ENCODE measurements at places on chromosomes 6 and 20.
A peak's percentile ranks its signal among the peaks of the same experiment; 100 is the strongest.

DNA sequence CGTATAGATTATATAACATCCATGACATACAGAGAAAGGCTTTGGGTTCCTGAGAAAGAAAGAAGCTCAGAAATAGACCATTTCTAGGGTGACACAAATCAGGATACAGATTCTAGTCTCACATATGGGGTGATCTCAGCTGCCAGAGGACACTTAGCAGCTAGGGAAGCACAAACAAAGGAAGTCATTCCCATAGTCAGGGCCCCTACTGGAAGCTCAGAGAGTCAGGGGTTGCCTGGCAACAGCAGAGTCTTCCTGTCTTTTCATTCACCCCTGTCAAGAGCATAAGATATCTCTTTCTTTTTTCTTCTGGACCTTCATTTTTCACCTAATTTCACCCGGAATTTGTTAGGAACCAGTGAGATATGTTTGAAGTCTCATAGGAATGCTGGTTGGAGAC lies 81.9 kb upstream of the IYD start:
- DNase-seq = no peak

- no peak for DNase-seq
Observed at GRCh38 chr20:63923651-63924050, 28.7 kb downstream of the DNAJC5 start.

DNA sequence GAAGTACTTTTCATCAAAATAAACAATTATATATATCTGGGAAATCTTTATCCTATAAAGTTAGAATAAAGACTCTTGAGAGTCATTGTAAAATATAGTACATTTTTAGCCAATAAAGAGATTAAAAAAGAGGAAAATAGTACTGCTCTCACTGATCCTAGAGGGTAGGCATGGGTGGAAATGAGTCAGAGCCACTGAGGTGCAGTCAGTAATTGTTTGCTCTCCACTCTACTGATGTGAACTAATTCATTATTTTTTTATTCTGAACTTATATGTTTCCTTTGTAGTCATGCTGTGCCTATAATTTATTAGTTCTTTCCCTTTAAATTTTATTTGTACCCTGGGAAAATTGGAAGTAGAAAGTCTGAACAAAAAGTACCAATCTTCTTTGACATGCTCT lies 1359.4 kb upstream of the GJE1 start:
- DNase-seq = no peak

DNA sequence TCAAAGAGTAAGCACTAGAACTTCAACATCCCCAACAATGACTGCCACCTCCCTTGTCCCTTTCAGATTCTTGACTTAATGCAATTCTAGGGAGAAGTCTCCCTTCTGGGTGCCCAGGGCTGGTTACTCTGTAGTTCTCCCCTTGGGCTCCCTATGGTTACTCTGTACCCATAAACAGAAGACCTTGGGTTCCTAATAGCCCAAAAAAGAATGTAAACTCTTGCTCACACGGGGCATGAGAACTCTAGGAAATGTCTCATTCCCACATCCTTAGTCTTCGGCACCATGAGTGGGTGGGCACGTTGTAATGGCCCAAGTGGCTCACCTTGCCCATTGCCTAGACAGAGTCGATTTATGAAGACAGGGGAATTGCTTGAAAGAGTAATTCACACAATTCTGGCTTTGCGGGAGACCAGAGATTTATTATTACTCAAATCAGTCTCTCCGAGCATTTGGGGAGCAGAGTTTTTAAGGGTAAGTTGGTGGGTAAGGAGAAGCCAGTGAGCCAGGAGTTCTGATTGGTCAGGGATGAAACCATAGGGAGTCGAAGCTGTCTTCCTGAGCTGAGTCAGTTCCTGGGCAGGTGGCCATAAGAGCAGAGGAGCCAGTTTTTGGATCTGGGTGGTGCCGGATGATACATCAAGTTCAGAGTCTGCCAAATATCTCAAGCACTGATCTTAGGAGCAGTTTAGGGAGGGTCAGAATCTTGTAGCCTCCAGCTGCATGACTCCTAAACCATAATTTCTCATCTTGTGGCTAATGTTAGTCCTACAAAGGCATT lies 61.2 kb upstream of the SIRPG start:
- DNase-seq = no peak

DNA sequence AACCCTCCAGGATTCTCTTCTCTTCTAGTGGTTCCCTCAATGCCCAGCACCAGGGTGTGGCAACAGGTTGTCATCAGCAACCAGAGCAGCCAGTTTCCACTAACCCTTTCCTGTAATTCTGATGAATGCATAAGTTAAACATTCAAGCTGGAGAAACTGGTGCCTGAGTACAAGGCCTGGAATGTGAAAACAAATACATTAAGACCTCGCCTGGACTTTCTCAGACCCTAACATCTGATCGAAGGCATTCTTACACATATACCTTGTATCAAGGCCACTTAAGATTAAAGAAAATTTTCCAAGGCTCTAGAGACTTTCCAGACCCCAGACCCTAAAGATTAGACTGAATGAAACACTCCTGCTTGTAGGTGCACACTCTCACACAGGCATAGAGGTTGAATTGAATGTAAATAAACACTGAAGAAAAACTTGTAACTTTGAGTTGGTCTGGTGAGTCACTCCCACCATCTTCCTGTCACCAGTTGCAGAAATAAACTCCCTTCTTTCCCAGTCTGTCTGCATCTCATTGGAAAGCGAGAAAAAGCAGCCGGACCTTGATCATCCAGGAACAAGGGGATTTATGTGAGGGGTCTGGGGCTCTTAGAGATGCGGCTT lies 9.0 kb downstream of the LRP11 start:
- DNase-seq = no peak

GRCh38 chr6:35586542-35586941 lies 73.8 kb upstream of the TULP1 start:
- DNase-seq = no peak

DNA sequence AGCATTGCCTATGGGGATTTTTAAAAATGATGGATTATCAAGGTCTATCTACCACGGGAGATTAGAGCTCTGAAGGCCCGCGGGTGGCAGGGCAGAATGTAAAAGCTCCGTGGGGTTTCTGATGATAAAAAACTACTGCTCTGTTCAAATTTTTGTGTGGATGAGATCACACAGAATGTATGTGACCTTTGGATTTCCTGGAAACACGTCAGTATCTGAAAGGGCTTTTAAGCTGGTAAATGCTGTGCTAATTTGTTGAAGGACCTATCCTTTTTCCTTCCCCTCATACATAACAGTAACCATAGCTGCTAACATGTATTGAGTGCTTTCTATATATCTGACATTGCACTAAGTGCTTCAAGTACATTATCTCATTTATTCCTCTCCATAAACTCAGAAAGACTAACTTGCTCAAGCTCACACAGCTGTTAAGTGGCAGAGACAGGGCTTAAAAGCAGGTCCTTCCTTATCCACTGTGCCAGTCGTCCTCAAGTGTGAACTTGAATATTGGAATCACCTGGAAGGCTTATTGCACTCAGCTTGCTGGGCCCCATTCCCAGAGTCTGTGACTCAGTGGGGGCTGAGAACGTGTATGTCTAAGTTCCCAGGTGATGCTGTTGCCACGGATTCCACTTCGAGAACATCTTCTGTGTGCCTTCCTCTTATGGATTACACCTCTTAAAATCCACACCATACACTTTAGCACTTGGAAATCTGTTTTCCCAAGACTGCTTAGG lies 1.9 kb upstream of the TMEM242 start:
- no peak for DNase-seq

- DNase-seq = no peak
Observed at GRCh38 chr6:83518816-83519480, 6.6 kb downstream of the PRSS35 start.

DNA sequence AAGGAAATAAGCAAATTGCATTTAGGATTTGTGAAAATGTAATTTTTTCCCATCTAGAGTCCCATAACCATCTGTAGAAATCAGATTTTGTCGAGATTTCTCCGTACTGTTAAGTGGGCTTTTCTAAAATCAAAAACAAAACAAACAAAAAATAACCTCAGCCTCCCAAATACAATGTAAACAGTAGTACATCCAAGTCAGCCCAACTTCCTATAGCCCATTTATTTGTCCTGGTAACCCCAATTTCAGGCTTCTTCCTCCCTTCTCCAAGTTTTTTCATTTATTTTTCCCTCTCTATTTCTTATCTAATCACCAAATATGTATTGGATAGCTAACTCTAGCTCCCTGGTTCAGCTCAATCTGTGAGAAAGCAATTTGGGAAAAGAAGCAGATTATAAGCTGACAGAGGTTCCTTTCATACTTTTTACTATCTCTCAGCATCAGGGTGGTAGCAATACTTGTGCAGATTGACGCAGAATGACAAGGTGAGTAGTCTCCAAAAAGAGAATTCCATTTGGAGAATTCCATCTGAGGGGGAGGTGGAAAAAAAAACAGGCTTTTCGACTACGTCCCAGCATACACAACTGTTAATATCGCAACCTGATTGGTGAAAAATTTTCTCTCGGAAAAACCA lies 132.6 kb upstream of the BTN3A2 start:
- no peak for DNase-seq

DNA sequence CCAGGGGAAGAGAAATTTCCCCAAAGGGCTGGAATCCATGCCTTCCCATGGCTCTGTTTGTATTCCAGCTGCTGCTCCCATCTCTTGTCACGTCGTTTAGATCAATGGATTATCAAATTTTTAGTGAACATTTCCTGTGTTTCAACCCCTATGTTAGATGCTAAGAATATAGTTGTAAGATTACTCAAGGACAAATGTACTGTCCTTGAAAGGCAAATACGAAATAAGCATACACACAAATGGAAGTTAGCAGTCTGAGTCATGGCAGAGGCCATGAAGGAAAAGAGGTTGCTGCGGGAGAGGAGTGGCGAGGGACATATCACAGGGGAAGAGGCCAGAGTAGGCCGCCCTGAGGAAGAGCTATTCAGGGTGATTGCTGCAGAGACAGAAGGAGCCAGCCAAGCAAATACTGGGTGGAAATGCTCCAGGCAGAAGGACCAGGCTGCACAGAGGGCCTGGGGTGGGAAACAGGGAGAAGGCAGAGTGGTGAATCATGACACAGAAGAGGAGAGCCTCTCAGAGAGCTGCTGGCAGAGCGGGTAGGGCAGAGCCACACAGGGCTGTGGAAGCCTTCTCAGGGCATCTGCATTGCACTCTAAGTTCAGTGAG lies 219.2 kb upstream of the LRFN2 start:
- DNase-seq = no peak

DNA sequence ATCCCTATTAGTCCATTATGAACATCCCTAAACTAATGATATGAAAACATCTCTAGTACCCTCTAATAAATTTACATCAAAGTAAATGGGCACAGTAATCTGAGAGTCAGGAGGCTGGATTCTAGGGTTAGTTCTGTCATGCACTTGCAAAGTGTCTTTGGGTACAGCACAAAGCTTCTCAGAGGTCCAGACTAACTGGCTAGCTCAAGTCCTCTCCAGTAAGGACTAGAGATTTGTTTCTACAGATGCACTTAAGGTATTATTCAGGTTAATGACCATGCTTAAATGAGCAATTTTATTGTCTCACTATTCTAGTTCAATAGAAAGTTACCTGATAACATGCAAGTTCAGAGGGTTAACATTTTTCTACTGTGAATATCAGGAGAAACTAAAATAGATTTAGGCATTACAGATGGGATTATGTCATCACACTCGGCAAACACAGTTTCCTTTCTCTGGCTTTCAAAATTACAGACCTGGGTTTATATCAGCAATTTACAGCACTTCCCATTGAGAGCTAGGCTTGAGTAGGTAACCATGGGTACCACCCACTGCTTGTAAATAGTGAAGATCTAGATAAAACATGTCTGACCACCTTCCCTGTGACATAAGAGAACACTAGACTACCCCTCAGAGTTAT lies 402.9 kb upstream of the RUNX2 start:
- peak; percentile 29 for DNase-seq

GRCh38 chr20:44280387-44280786 lies 30.6 kb downstream of the FITM2 start:
- DNase-seq = no peak

DNA sequence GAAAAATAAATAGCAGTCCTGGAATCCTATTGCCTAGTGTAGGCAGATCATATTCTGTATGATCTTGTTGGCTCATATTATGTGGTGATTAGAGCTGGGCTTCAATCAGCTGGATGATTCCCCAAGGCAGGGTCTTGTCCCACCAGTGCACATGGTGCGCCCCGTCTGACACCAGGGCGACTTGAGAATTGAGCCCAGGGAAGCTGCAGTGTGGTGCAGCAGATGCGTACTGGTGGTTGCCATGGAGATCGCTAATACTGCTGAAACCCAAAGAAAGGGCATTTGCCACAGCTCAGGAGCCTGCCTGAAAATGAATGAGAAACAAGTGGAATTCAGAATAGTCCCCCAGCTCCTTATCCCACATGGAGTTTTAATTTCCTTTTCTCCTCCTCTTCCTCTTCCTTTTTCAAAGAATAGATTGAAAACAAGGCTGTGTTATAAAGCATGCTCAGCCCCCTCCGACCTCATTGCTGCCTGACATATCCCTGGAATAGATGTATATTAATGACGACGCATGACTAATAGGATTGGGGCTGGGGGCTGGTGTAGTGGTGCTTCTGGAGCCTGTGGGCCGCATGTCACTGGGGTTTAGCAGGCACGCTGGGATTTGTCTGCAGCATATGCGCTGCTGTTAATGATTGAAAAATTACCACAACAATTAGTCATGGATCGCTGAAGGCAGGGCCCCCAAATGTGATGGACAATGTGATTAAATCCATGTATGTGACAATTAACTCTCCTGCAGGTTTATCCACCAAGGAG lies 210.5 kb downstream of the FARS2 start:
- no peak for DNase-seq

GRCh38 chr6:26594730-26595632 lies 1.8 kb upstream of the ABT1 start:
- no peak for DNase-seq

DNA sequence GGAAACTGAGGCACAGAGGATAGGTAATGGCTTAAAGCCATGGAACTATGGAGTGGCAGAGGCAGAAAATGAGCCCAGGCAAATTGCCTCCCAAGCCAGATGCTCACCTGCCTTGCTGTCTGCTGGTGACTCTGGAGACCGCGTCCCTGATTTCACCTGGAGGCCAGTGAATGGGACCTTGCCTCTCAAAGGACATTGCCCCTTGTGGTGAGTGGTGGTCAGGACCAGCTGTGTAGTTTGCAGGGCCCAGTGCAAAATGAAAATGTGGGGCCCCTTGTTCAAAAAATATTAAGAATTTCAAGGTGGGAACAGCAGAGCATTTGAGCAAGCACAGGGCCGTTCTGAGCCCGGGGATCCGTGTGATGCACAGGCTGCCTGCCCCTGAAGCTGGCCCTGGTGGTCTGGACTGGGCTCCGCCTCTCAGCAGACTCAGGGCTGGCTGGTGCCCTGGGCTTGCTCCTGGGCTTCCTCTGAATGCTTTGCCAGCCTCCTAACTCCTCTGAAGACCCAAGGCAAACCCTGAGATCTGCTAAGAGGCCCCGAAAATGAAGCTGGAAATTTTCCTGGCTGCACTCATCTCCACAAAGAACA lies 19.8 kb upstream of the KCNG1 start:
- DNase-seq = no peak

GRCh38 chr20:2767768-2768631 lies 32.4 kb downstream of the CPXM1 start:
- DNase-seq = no peak

- DNase-seq = no peak
Observed at GRCh38 chr6:52595000-52595795, 18.3 kb upstream of the TRAM2 start.

GRCh38 chr6:51777618-51778017 lies 309.8 kb downstream of the PKHD1 start:
- no peak for DNase-seq
